ENCODE measurements at places on chromosomes 1 and 21. TPM values are rescaled to one million over a fixed set of nuclear protein-coding genes. Genes with fewer than 3 reads are reported as not detected.

GRCh38 chr1:236922190-236922589 is 82.1 kb downstream of the MT1HL1 start:
- DNase-seq = no peak

GRCh38 chr21:41874611-41875010 is 4.5 kb downstream of the PRDM15 start:
- DNase-seq = no peak

GRCh38 chr1:151942882-151943281 is 33.6 kb upstream of the THEM4 start:
- no peak for DNase-seq

- no peak for DNase-seq
Observed at GRCh38 chr1:179938752-179939151, 15.9 kb upstream of the CEP350 start.

DNA sequence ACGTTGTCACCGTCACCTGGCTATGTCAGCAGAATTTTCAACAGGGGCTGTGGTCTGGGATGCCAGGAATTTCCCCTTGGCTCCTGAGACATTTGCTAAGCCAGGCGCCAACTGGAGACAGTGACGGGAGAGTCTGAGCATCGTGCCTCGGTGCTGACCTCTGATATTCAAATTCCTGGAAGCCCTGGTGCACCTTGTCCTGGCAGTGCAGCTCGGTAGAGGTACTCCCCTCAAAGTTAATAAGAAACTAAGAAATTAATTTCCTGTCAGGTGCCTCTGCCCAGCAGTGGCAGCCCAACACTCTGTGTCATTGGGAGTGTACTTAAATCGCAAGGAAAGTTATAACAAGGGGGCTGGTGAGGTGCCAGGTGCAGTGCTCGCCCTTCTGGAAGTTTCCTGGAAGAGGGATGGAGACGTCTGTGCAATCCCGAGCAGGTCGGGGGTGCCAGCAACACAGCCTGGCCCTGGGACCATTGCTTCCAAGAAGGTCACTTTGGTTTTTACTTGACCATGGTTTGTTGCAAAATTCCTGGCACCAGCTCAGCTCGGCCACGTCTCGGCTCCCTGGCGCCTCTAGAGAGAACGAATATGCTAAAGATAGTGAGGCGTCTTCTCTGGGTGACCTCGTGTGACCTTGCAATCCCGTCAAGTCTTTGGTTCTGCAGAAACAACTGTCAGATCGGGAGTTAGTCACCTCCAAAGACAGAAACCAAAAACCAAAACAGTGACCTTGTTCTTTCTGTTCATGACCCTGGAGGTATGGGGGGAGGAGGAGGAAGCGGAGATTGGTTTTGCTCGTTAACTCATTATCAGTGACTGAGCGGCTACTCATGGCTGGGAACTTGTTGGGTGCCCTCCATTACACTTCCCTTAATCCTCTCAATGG is 149.5 kb upstream of the VAMP3 start:
- DNase-seq = no peak

DNA sequence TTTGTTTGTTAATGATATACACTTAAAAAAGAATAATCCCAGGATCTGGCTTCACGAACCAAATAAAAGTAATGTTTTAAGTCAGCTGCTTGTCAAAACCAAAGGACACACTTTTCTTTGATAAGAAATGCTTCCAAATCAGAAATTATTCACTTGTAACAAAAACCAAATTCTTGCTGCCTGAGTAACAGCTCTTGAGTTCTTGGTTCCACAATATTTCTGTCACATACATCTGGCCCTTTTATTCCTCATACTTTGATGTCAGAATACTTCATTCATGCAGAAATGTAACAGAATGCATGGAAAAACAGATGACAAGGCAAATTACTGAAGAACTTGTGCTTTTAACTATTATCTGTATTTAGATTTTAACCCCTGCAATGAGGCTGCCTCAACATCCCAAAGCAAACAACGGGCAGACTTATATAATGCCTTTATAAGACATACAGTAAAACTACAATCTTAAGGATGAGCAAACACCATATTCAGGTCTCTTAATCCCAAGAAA is 1.5 kb downstream of the VAMP4 start:
- no peak for DNase-seq

DNA sequence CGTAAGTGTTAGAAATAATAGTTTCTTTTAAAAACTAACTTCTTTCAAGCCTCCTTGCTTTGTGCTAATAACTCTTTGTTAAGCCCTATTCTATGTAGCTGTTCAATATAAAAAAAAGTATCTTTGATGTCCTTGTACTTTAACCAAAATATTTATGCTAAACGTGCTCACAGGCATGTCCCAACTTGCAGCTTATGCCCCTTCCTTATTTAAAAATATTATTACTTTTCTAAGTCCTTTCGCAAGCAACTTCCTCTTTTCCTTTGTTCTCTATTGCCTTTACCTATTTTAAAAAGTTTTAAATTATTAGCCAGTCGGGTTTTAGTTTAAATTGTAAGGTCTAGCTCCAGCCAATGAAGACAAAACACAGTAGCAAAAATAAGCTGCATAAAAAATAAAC is 43.4 kb upstream of the NBPF3 start:
- DNase-seq = no peak

Gene ARHGAP29
- total RNA-seq = not detected

Gene PDIK1L
- 20.2 TPM for total RNA-seq

Gene LRRC38
- not detected for total RNA-seq

Gene VASH2
- 0.79 TPM for total RNA-seq

Measured in activated CD8-positive, alpha-beta memory T cell treated with anti-CD3 and anti-CD28 coated beads, Interleukin-2, amount 10 ng/mL, durations not matched to agents 7 days and 5 days (primary cell).